ENCODE measurements at places on chromosomes 2 and 18. TPM values are rescaled to one million over a fixed set of nuclear protein-coding genes. Genes with fewer than 3 reads are reported as not detected.
A peak's percentile ranks its signal among the peaks of the same experiment; 100 is the strongest.

DNA sequence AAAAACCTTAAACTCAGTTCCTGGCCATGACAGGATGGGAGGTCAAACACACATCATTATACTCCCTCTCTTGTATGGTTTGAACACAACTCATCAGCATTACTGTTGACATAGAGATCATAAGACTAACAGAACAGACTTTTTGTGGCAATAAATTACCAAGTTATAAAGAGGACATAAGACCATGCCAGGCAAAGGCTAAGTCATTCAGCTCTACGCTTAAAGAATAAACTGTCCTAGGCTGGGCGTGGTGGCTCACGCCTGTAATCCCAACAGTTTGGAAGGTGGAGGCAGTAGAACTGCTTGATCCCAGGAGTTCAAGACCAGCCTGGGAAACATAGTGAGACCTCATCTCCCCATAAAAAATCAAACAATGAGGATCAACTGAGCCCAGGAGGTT is 16.4 kb downstream of the NLRC4 start:
- H3K27ac ChIP-seq, result no peak overlapping the region
- no peak for DNase-seq
- no peaks in the 10 kb centered on the region for H3K27me3 ChIP-seq
- H3K4me1 ChIP-seq, result no peaks in the 10 kb centered on the region
- no peaks in the 10 kb centered on the region for H3K36me3 ChIP-seq

- DNase-seq, result no peak
- H3K4me3 ChIP-seq, result no peak overlapping the region
- no peaks in the 10 kb centered on the region for H3K27me3 ChIP-seq
- peaks cover 10% of the 10 kb centered on the region for H3K36me3 ChIP-seq
- peak overlapping the region; percentile 61 for H3K27ac ChIP-seq
- H3K4me1 ChIP-seq, result peaks cover 8% of the 10 kb centered on the region
Measured at GRCh38 chr2:131067465-131068125, 25.7 kb downstream of the FAM168B start.

DNA sequence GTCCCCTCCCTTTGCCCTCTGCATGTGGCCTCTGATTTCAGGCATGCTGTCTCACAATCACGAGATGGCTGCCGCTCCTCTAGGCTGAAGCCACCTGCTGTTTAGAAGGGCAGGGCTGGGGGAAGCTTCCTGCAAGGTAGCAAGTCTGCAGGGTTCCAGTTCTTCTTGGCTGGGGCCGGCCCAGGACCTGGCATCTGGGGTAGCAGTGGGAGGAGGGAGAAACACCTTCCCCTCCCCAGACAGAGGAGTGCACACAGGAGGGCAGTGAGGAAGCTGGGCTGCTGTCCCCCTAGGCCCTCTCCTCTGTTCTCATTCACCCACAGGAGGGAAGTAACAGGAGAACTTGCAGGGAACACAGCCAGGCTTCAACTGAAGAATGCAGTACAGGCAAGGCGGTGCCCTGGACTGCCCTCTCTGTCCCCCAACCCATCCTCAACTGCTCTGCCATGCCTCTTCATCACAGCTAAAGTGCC is 345.9 kb upstream of the HS6ST1 start:
- H3K4me3 ChIP-seq, result peak overlapping the region; percentile 57
- peaks cover 7% of the 10 kb centered on the region for H3K36me3 ChIP-seq
- H3K27ac ChIP-seq, result no peak overlapping the region
- H3K27me3 ChIP-seq, result peaks cover 54% of the 10 kb centered on the region

GRCh38 chr18:56521263-56521662 is 117.1 kb downstream of the TXNL1 start:
- no peaks in the 10 kb centered on the region for H3K4me1 ChIP-seq
- H3K36me3 ChIP-seq, result no peaks in the 10 kb centered on the region
- DNase-seq, result no peak
- H3K27me3 ChIP-seq, result peaks cover 7% of the 10 kb centered on the region
- no peak overlapping the region for H3K27ac ChIP-seq
- no peak overlapping the region for H3K4me3 ChIP-seq

DNA sequence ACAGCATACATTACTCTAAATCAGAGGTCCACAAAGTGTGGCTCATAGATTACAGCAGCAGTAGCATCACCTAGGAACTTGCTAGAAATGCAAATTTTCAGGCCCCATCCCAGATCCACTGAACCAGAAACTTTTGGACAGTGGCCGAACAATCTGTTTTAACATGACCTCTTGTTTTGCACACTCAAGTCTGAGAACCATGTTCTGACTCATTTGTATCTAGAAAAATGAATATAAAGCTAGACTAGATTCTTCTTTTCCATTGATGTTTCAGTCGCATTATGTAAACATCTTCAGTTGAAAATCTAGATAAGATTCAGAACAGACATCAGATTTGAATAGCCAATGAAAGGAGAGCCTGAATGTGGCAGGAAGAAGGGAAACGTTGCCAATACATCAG is 608.8 kb downstream of the LRP1B start:
- H3K4me3 ChIP-seq, result no peak overlapping the region
- no peaks in the 10 kb centered on the region for H3K27me3 ChIP-seq
- H3K27ac ChIP-seq, result no peak overlapping the region
- H3K4me1 ChIP-seq, result no peaks in the 10 kb centered on the region

- peaks cover 5% of the 10 kb centered on the region for H3K36me3 ChIP-seq
- DNase-seq, result no peak
Measured at GRCh38 chr2:36397728-36398413, 42.3 kb downstream of the CRIM1 start.

GRCh38 chr18:13236411-13236810 is 17.9 kb downstream of the LDLRAD4 start:
- no peak overlapping the region for H3K4me3 ChIP-seq
- no peaks in the 10 kb centered on the region for H3K36me3 ChIP-seq
- H3K27me3 ChIP-seq, result no peaks in the 10 kb centered on the region
- H3K4me1 ChIP-seq, result no peaks in the 10 kb centered on the region
- H3K27ac ChIP-seq, result no peak overlapping the region
- DNase-seq, result no peak

GRCh38 chr18:43719267-43719795 is 442.0 kb upstream of the SYT4 start:
- no peaks in the 10 kb centered on the region for H3K4me1 ChIP-seq
- no peaks in the 10 kb centered on the region for H3K27me3 ChIP-seq
- DNase-seq, result no peak
- no peak overlapping the region for H3K27ac ChIP-seq

DNA sequence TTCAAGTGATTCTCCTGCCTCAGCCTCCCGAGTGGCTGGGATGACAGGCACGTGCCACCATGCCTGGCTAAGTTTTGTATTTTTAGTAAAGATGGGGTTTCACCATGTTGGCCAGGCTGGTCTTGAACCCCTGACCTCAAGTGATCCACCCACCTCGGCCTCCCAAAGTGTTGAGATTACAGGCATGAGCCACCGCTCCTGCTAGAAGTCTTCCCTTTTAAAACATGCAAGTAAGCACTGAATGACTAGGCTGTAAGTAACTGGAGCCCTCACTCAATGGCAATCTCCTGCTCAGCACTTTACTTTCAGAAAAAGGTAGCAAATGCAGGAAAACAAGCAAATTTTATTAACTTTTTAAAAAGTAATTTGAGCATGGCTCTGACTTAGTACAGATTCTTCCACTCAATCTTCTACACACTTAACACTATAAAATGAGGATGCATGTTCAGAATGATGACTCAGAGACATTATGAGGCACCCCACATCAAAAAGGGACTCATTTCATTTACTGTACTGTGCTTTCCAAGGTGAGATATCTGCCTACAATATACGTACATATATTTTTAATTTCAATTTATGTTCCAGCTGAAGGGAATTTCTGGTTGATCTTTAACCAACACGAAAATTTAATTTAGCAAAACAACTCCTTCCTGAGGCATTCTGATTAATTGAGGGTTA is 6.6 kb upstream of the NCK2 start:
- DNase-seq, result no peak
- H3K36me3 ChIP-seq, result peaks cover 6% of the 10 kb centered on the region

GRCh38 chr2:216645636-216645950 is 12.4 kb downstream of the IGFBP2 start:
- no peak for DNase-seq
- no peak overlapping the region for H3K27ac ChIP-seq
- H3K4me1 ChIP-seq, result peaks cover 8% of the 10 kb centered on the region
- no peak overlapping the region for H3K4me3 ChIP-seq
- H3K27me3 ChIP-seq, result peaks cover 26% of the 10 kb centered on the region

- no peaks in the 10 kb centered on the region for H3K27me3 ChIP-seq
- peaks cover 80% of the 10 kb centered on the region for H3K4me1 ChIP-seq
- H3K4me3 ChIP-seq, result peak overlapping the region; percentile 10
- no peak overlapping the region for H3K27ac ChIP-seq
Measured at GRCh38 chr2:101762451-101763171, 65.1 kb downstream of the MAP4K4 start.

GRCh38 chr2:50126845-50127244 is 905.1 kb downstream of the NRXN1 start:
- H3K36me3 ChIP-seq, result no peaks in the 10 kb centered on the region
- no peak overlapping the region for H3K4me3 ChIP-seq
- no peaks in the 10 kb centered on the region for H3K4me1 ChIP-seq
- no peak for DNase-seq
- H3K27ac ChIP-seq, result no peak overlapping the region

DNA sequence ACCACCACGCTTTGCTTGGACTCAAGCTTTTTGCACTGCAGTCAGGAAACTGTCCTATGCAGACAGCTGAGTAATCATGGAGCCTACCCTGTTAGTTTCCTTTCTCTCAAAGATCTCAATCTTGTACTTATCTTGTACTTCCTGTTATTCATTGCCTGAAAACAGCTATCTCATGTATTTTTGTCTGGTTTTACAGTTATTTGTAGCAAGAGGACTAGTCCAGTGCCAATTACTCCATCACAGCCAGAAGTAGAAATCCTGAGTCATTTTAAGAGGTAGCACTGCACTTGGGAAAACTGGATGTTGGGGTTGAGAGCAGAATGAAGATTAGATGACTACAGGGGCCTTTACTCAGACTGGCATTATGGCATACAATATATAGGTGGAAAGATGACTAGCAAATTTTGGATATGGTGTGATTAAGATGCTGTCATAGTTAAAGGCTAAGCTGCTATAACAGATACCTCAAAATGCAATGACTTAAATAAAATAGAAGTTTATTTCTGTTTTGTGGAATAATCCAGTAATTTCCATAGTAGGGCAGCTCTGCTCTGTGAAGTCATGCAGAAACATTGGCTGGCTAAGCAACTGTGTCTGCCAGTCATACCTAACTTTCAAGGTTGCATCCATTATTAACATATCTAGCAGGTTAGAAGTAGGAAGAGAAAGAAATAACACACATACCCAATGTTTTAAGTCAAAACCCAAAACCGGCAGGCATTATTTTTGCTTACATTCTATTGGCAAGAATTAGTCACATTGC is 21.1 kb upstream of the CHMP3 start:
- no peaks in the 10 kb centered on the region for H3K27me3 ChIP-seq
- H3K27ac ChIP-seq, result no peak overlapping the region
- H3K36me3 ChIP-seq, result no peaks in the 10 kb centered on the region

GRCh38 chr2:98078701-98079100 is 8.3 kb upstream of the VWA3B start:
- H3K4me1 ChIP-seq, result peaks cover 27% of the 10 kb centered on the region
- no peak for DNase-seq
- no peak overlapping the region for H3K4me3 ChIP-seq
- H3K36me3 ChIP-seq, result no peaks in the 10 kb centered on the region
- H3K27ac ChIP-seq, result no peak overlapping the region

DNA sequence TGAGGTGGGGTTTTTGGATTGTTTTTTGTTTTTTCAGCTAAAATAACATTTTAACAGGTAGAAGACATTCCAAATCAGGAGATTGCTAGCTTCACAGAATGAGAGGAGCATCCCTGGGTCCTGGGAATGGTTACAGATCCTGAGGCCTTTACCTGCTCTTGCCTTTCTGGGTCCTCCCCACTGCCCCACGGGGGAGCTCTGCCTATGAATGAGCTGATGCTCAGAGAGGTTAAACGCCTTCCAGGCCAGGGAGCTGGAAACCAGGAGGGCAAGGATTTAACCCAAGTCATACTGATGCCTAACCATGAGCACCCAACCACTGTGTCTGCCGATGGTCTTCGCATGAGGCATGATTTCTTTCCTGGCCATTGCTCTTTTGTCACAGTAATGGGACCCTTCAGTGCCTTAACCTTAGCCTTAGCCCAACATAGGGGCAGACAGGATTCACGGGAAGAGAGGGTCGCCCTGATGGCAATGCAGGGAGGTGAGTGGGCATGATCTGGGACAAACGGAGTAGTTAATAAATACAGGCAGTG is 16.1 kb downstream of the MOCOS start:
- H3K27me3 ChIP-seq, result no peaks in the 10 kb centered on the region
- H3K36me3 ChIP-seq, result no peaks in the 10 kb centered on the region
- H3K4me3 ChIP-seq, result no peak overlapping the region
- H3K27ac ChIP-seq, result no peak overlapping the region
- DNase-seq, result no peak

FAM98A gene
- polyA plus RNA-seq, result 11.9 TPM

FAM237A gene
- polyA plus RNA-seq, result not detected

IL36A gene
- not detected for polyA plus RNA-seq

NOL4 gene
- not detected for polyA plus RNA-seq

SFXN5 gene
- polyA plus RNA-seq, result 2.8 TPM

IL18R1 gene
- not detected for polyA plus RNA-seq

CSRNP3 gene
- polyA plus RNA-seq, result not detected

UGT1A3 gene
- not detected for polyA plus RNA-seq

SPATA3 gene
- not detected for polyA plus RNA-seq
